Activated CD8-positive, alpha-beta memory T cell treated with anti-CD3 and anti-CD28 coated beads for 4 hours (primary cell): ENCODE measurements at places on chromosomes 1 and 21.
A peak's percentile ranks its signal among the peaks of the same experiment; 100 is the strongest.

GRCh38 chr1:239428120-239428710 lies 41.8 kb downstream of the CHRM3 start:
- DNase-seq: no peak

DNA sequence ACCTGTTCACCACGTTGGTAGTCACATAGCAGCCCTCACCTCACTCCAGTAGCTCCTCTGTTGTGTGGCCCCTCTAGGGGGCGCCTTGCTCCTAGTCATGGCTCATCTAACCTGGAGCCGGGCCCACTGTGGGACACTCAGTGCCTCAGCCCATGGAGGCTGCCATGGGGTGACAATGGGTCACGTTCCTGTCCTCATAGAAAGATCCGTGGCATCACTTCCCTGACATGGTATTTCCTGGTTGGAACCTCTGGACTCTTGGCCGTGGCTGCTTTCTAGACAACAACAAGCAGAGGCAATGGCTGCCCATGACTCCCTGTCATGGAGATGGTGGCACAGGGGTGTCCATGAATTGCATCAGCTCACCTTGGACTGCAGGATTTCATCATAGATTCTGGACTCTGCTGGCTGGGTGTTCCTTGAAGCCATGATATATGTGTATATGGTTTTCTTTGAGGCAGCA lies 27.5 kb upstream of the SLAMF6 start:
- DNase-seq: peak; percentile 44

GRCh38 chr1:174008269-174008668 lies 13.9 kb downstream of the RC3H1 start:
- DNase-seq: no peak

DNA sequence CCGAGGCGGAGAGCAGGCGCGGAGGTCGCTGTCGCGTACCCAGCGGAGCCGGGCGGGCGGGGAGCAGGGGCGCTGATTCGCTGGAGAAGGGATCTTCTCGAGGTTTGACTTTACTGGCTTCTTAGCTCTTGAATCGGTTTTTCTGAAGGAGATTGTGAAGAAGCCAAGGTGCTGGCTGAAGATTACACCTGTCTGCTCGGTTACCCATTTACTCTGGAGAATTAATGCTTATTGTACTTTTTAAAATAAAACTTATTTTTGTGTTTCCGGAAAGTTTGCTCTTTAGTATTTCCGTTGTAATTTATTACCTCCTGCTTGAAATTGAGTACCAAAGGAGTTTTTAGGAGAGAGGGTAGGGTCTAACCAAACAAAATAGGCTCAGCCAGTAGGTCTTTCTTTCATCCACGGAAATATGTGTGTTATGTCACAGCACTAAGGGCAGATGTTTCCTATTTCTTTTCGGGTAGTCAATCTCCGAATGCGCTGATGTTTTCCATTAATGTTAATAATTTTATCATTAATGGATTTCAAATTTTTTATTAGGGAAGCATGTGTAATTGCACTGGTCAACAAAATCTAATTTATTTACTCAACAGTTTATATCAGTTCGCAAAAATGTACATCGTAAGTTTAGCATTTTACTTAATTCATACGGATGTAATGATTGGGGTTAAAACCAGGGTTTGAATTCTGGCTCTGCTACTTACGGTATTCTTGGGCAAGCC lies 510 bp upstream of the GNG5 start:
- no peak for DNase-seq

DNA sequence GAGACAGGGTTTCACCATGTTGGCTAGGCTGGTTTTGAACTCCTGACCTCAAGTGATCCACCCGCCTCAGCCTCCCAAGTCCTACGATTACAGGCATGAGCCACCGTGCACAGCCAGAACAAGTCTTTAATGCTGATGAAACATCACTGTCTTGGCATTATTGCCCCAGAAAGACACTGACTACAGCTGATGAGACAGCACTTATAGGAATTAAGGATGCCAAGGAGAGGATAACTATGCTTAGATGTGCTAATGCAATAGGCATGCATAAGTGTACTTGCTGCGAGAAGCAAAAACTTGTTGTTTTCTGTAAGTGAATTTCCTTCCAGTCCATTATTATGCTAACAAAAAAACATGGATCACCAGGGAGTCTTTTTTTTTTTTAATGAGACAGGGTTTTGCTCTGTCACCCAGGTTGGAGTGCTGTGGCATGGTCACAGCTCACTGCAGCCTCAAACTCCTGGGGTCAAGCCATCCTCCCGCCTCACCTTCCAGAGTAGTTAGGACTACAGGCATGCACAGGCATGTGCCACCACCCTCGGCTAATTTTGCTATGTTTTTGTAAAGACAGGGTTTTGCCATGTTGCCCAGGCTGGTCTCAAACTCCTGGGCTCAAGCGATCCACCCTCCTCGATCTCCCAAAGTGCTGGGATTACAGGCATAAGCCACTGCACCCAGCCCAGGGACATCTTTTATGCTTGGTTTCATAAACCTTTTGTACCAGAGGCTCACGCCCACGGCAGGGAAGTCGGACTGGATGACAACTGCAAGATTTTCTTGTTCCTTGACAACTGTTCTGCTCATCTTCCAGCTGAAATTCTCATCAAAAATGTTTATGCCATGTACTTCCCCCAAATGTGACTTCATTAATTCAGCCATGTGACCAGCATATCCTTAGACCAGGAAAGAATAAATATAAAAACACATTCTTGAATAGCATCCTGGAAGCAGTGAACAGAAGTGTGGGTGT lies 23.1 kb downstream of the RHEX start:
- DNase-seq: no peak

DNA sequence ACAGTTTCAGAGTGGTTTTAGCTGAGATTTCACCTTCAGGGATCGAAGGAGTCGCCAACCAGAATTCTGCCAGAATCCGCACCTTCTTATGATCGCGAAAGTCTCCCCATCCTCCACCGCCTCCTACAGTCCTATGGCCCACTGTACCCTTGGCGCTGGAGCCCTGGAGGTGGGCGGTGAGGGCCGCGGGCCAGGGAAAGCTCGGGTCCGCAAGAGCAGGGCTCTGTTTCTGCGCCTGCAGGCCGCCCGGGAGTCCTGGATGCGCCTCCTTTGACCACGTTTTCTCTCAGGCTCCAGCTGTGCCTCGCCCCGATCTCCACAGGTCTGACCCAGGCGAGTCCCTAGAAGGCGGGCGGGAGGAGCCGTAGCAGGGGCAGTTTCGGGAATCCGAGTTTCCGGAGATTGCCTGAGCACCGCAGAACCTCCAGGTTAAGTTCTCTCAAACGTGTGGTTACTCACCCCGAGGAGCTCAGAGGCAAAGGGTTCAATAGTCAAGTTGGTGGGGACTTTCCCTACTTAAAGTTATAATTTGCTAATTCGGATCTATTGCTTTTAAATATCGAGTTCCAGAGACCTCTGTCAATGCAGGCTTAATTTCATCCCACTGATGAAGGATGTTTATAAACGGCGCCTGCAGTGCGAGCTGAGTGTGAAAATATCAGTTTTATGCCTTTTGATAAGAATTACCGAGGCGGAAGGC lies 3.2 kb upstream of the LHX8 start:
- no peak for DNase-seq

- no peak for DNase-seq
These were observed 61.2 kb downstream of the NUP210L start for GRCh38 chr1:154093699-154094098.

DNA sequence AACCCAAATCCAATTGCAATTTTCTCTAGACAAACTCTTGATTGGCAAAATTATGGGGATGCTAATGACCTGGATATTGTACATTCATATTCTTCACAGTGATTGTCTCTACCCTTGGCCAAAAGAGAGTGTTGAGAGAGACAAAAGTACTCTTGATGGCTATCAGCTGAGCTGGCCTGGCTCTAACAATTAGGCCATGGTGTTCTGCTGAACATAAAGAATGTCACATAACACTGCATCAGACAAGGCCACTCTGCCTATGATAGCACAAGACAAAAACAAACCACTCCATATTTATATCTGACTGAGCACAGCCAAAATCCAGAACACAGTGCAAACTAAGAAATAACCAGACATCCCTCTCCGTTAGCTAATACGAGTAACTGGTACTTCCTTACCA lies 101.7 kb downstream of the ADAMTS1 start:
- DNase-seq: no peak

DNA sequence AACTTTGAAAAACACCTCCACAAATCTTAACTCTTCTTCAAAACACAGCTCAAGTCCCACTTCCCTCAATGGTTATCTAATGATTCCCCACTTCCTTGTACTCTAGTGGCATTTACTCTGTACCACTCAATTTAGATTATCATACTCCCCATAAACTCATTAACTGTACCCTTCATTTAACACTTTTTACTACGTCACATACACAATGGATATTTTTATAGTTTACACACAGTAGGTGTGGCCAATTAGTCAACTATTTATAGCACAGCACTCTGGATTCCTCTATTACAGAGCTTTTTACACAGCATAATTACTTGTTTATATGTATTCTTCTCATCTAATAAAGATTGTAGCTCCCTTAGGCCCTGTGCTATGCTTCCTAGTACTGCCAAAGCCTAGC lies 62.1 kb downstream of the FOXJ3 start:
- DNase-seq: no peak

GRCh38 chr1:202229376-202229775 lies 35.8 kb downstream of the LGR6 start:
- no peak for DNase-seq

GRCh38 chr1:59686170-59686569 lies 128.6 kb upstream of the HOOK1 start:
- no peak for DNase-seq

DNA sequence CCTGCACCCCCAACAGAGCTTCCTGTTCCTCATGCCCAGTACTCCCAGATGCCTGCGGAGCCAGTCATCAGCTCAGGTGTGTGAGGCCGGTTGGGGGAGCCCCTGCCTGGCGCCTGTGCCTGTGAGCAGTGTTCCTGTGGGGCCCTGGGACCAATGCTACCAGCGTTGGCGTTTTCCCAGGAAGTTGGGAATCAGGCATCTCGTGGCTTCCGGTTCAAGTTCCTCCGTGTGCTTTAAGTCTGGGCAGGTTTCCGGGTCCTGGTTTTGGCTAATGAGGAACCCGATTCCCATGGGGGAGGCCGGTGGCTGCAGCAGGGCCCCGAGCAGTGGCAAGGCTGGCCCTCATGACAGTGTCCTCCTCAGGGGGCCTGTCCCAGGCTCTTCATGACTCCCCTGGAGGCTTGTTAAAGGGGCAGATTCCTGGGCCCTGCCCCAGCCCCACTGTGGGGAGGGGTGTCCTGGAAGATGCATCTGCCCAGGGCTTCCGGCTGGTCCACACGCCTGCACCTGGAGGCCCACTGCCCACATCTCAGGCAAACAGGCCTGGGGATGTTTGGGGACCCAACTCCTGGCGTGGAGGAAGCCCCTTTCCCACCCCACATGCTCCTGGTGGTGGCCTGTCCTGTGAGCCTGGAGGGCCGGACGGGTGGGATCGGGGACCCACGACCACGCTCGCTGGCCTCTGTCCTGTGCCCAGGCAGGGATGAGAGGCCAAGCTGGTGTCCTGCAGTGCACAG lies 26.2 kb downstream of the TP73 start:
- DNase-seq: no peak

DNA sequence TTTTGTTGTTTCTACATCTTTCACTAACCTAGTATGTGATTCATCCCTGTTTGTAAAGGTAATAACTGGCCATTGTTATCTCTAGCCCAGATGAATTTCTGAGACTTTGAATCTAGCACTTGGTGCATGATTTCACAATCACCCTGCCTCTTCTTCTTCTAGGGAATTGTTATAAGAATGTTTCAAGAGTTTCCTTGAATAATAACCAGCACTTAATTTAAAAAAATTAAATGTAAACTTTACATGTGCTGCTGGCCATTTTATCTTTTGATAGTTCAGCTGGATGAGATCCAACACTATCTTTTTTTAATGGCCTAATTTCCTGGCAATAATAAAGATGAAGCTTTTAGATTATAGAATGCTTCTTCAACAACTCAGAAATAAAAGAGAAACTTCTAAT lies 31.8 kb downstream of the UBE2U start:
- DNase-seq: no peak

DNA sequence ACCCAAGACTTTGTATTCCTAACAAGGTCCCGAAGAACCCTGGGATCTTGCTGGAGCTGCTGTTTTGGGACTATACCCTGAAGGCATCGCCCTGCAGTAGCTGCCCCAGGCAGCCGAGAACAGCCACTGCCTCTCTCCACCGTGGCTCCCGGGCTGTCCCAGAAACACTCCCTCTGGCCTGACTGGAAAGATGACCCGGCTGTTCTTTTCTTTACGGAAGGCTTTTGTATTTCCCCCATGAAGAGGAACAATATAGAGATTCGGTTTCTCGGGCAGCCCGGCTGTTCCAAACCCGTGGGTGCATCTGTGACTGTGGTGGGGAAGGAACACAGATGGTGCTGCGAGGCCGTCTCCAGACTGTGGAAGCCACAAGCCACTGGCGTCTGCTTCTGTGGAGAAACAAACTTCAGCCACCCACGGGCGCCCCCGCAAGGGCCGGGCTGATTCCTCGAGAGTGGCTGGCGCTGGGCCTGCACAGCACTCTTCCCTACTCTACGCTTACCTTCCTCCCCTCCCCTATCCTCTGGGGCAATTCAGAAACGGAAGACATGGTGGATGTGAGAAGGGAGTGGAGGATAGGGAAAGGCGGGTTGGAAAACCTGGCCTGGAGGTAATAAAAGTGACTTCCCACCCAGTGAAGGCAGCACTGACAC lies 33.7 kb upstream of the VASH2 start:
- no peak for DNase-seq

- DNase-seq: no peak
These were observed 113.1 kb upstream of the GRIK3 start for GRCh38 chr1:37147392-37147831.

GRCh38 chr1:206833106-206833680 lies 32.2 kb upstream of the IL20 start:
- DNase-seq: no peak

- peak; percentile 7 for DNase-seq
These were observed 459 bp downstream of the SERBP1 start for GRCh38 chr1:67429528-67430357.

- no peak for DNase-seq
These were observed 76.1 kb downstream of the SCCPDH start for GRCh38 chr1:246800356-246800755.

- DNase-seq: no peak
These were observed 98.1 kb upstream of the GJB5 start for GRCh38 chr1:34656731-34657130.

DNA sequence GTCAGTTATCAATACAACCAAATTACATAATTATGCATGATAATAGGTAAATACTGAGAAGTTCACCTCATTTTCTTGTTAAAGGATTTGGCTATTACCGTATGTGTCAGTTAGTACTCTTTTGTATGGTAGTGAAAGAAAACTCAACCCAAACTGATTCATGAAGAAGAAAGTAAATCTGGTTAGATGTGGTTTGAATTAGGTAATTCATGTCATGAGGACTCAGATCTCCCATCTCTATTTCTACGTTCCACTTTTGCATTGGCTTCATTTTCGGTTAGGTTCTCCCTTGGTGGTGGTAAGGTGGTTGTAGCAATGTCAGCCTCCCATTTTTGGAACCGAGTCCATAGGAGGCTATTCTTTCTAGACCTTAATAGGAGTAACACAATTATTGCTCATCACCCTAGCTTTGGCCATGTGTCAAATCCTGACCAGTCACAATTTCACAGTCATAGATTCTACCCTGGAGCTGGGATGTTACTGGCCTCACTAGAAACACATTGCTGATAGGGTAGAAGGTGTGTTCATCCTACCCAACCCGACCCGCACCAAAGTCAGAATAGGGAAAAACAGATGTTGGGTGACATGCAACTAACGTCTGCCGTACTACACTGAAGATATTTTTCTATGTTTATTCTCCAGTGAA lies 97.6 kb downstream of the OSBPL9 start:
- no peak for DNase-seq
